ENCODE measurements at places on chromosomes 2 and 18.
A peak's percentile ranks its signal among the peaks of the same experiment; 100 is the strongest.

DNA sequence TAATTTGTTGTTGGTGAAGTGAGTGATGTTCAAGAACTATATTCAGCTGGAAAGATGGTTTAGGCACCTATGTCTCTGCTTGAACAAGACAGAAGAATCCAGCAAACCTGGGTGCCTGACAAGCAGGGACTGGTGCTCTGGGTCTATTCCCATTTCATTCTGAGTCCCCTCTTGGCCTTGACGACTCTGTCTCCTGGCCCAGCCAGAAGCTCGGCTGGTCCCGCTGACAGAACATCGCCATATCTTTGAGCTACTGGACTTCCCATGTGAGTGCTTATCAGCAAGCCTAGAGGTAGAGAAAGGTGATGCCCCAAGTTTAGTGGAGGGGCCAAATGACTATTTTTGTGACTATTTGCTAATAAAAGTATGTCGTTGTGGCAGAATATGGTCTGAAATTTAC lies 48.2 kb downstream of the SDC1 start:
- DNase-seq = no peak

DNA sequence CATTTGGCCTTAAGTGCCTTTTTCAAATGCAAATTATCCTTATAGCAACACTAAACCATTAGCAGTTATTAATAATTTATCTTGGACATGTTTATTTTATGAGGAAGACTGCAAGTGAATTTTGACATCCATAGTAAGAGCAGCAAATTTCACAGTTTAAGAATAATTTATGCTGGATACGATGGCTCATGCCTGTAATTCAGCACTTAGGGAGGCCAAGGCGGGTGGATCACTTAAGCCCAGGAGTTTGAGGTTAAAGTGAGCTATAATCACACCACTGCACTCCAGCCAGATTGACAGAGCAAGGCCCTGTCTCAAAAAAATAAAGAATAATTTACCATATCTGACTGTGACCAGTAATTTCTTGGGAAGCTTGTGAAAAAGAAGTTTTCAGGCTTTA lies 286.2 kb downstream of the TMX3 start:
- DNase-seq = no peak

DNA sequence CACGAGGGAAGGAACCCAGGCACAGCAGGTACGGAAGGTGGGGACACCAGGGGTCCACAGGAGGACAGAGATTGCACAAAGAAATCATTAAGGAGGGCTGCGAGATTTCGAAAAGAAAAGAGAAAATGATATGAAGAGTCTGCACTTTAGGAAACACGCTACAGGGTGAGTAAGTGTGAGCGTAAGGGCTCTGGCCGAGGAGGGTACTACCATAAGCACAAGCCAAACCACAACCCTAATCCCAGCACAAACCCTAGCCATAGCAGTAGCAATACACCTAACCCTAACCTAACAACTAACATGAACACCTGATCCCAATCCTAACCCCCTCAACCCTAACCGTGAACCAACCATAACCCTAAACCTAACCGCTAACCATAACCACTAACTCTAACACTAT lies 104.0 kb downstream of the ZNF516 start:
- no peak for DNase-seq

DNA sequence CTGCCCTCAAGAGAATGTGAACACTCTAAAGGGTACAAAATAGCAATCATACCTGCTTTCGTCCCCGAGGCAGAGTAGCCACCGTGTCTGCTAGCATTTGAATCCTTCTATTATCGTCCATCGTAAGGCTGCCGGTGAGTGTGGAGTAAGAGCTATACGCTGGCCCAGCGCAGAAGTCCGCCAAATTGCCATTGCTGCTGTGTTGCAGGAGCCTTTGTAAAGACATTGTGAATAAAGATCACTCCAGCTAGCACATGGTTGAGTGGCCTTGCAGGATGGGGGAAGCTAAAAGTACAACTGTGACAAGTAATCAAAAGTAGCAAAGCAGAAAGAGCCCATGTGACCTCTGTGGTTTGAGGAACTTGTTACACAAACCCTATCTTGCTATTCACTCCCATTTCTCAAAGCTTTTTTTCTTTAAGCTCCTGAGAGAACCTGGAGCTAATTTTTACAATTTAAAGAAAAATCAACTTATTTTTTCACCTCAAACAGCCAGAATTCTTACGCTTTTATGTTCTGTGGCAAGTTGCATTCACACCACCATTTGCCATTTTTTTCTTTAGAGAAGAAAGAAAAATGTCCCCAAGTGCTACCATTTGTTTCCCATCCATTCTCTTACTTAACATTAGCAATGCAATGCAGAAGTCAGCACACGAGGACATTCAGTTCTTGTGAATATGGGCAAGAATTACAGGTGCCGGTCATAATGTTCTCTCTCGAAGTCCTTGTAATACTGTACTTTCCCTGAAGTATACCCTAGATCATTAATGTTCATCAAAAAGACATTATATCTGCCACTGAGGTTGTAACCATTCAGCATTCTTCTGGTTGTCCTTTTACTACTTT lies at the start of gene CYTIP:
TSS of gene CYTIP (minus strand) at position 295 of the 846 bp plus-strand sequence. CDS start at position 226, 69 bp downstream.
- peak; percentile 84 for DNase-seq

DNA sequence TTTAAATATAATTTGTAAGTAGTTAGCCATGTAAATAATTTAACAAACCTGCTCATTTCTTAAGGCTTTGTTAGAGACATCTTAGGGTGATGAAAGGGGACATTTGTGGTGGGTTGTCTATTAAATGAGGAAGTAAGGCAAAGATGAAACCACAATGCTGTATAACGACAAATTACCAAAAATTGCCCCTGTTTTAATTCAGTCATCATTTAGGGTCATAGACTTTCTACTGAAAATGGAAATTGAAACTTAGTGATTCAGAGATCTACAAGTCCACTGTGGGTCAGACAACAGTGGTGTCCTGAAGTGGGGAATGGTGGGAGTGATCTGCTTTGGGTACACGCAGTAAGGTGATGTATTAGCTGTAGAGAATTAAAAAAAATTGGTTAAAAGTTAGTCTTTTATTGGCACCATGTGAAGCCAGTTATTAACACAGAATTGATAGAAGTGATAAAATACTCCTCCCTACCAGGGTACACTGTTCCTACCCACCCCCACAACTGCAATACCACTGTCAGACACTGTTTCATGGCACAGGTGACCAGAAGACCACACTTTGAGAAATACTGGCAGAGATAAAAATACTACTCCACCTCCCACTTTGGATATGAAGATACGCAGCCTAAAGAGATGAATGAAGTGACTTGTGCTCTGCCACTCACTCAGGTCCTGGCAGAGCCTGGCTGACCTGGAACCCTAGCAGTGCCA lies 13.4 kb downstream of the CERS6 start:
- no peak for DNase-seq

DNA sequence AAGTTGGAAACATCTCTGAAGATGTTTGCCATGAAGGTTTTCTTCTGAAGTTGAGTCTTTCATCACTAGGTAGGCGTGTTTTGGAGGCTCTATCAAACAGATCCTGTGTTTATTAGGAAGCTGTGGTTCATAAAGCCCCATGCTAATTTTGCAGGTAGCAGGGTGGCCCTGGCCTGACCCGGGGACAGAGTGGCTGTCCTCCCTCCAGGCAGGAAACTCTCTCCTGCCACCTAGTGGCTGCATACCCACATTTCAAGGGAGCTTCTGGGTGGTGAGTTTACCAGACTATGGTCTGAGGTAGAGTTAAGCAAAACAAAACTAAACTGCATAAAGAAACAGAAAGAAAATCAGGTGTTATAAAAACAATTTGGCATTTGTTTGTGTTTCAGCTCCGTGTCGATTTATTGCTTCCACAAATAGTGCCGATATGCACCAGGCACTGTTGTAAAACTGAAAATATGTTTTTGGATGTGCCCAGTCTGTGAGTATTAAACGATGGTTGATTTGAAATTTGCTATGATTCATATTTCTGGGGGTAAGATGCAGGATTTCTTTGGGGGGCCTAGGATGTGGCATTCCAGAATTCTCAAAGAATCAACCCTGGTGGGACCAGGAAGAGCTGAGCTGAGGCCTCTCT lies 26.0 kb upstream of the IL37 start:
- DNase-seq = peak; percentile 74

- no peak for DNase-seq
Measured at GRCh38 chr2:63488118-63488713, 100.1 kb downstream of the WDPCP start.

GRCh38 chr18:9803063-9803697 lies 82.6 kb upstream of the TXNDC2 start:
- DNase-seq = no peak

GRCh38 chr2:126761981-126762878 lies 106.3 kb downstream of the GYPC start:
- DNase-seq = peak; percentile 51

- DNase-seq = no peak
Measured at GRCh38 chr2:239151201-239152131, 249.4 kb downstream of the HDAC4 start.

DNA sequence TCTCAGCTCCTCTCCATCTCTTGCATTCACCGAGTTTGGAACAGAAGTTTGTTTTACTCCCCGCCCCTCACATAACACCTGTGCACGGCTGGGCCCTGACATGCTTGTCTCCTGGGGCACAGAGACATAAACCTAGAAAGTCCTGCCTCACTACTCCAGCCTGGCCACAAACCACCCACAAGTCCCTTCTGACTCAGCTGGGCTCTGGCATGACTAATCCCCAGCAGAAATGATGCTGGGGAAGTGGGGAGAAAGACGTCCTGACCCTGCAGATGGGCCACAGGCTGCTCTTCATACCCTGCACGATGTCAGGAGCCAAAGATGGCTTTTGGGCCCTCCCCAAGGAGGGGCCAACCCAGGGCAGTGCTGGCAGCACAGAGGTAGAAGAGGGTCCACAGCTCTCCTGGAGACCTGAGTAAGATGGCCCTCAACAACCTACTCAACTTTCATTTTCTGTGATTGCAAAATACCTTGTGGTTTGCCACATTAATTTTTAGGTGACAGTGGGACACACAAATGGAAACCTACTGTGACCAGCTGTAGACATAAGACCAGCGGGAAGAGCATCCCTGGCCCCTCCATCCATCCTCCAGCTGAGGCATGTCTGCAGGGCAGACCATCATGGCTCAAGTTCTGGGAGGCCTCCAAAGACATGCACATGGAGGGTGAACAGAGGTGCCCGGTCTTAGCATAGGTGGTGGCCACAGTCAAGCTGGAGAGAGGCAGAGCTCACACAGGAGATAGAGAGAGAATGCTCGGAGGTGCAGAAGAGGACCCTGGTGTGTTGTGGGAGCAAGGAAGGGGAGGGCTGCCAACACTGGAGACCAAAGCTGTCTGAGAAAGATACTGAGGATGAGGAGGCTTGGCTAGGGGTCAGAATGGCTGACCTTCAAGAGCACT lies 40.0 kb downstream of the DNMT3A start:
- DNase-seq = peak; percentile 50

DNA sequence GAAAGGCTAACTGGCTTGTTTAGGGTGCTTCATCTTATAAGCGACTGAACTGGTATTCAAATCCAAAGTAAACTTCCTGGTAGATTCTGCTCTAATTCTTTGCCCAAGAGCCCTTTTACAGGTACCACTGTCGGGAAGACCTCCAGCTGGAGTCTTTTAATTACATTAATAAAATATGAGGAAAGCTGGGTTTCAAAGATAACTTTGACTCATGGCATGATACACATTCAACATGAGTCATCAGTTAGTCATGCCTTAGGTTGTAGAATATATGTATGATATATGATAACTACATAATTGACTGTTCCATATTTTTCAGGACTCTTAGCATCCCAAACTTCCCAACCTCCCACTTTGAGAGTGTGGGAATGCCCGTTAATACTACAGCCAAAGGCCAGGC lies 32.3 kb downstream of the ZCCHC2 start:
- DNase-seq = no peak

GRCh38 chr18:11785444-11786055 lies 65.7 kb upstream of the CHMP1B start:
- no peak for DNase-seq

- DNase-seq = no peak
Measured at GRCh38 chr18:35197296-35197695, 43.5 kb upstream of the ZNF397 start.

- DNase-seq = peak; percentile 36
Measured at GRCh38 chr2:65033178-65033577, 23.0 kb upstream of the CEP68 start.
